Thymus (tissue), 14 donors: ENCODE measurements at places on chromosomes 1 and 21. TPM values are rescaled to one million over a fixed set of nuclear protein-coding genes. Genes with fewer than 3 reads are reported as not detected.

The TRAF3IP3 gene
- total RNA-seq, result 241 TPM

DNA sequence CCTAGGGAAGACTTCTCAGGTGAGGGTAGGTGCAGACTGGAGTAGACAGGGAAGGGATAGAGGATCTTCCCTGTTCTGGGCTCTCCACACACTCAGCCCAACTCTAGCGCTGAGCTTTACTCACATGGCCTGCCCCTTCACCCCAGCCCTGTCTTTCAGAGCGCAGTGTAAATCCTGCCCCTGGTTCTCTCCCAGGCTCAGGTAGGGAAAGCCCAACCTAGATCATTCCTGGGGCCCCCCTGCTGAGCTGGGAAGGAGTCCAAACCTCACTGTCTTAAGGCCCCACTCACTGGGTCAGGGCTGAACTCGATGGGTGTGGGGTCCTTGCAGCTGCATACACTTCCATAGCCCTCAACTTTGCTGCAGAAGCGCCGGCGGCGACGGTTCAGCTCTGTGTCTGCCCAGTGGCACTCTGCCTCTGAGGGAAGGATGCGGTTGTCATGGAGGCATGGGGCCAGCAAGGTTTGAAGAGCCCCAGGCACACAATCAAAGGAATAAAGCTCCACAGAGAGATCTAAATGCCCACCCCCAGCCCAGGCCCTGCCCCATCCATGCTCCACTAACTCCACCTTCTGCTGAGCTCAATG lies 4.2 kb downstream of the POMGNT1 start:
- no peaks in the 10 kb centered on the region for H3K27me3 ChIP-seq
- H3K36me3 ChIP-seq, result peaks cover 38% of the 10 kb centered on the region
- peaks cover 4% of the 10 kb centered on the region for H3K4me1 ChIP-seq
- DNase-seq, result no peak

DNA sequence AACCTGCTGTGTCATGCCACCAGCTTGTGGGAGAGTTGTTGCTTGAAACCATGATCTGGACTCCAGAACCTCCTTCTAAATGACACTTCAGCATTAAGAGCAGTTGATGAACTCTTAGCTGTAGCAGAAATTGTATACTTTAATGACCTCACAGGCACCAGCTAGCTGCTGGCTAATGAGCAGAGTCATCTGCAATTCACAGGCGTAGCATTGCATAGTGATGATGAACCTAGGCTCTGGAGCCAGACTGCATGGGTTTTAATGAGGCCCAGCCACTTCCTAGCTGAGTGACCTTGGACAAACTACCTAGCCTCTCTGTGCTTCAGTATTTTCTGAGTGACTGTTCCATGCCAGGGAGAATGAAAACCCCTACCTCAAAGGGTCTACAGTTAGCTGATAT lies 407.1 kb downstream of the LMO4 start:
- H3K27me3 ChIP-seq, result no peaks in the 10 kb centered on the region
- H3K27ac ChIP-seq, result no peak overlapping the region
- no peaks in the 10 kb centered on the region for H3K4me1 ChIP-seq
- H3K36me3 ChIP-seq, result no peaks in the 10 kb centered on the region
- DNase-seq, result no peak

The LCE1D gene
- not detected for total RNA-seq

DNA sequence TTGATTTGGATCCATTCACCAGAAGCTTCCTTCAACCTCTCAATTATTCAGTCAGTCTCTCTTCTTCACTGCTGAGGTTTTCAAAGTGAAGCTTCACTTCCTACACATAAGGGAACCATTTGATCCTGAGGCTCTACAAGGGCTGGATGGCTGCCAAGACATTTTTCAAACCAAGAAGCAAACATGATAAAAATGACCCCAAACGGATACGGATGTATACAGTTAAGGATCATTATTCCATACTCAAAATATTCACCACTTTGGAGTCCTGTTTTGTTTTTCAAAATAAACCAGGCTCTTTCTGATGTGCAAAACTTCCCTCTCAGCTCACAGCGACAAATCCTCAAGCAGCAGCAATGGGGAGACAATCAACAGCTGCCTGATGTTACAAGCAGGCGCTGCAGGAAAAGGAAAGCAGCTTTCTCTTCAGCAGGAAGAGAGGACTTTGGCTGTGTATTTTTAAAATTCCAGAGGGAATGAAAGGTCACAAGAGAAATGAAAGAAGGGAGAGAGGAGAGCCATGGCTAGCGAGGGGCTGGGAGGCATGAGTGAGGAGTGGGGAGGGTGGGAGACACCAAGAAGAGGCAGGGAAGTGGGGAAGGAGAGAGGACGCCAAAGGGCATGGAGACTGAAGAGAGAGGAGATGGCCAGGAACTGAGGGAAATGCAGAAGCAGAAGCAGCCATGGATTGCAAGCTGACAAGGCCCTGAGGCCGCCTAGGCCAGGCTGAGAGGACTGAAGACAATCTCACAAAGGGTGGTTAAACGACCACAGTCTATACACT lies 145.4 kb downstream of the SLC45A1 start:
- H3K4me1 ChIP-seq, result peaks cover 18% of the 10 kb centered on the region
- no peak overlapping the region for H3K4me3 ChIP-seq
- no peaks in the 10 kb centered on the region for H3K27me3 ChIP-seq
- DNase-seq, result no peak
- H3K27ac ChIP-seq, result peak overlapping the region; percentile 56

- H3K4me3 ChIP-seq, result no peak overlapping the region
- H3K27ac ChIP-seq, result no peak overlapping the region
- H3K36me3 ChIP-seq, result no peaks in the 10 kb centered on the region
- H3K27me3 ChIP-seq, result no peaks in the 10 kb centered on the region
- no peak for DNase-seq
- no peaks in the 10 kb centered on the region for H3K4me1 ChIP-seq
Measured at GRCh38 chr1:46113948-46114347, 18.5 kb downstream of the PIK3R3 start.

GRCh38 chr1:67685558-67686266 lies 711 bp downstream of the GADD45A start:
- peaks cover 6% of the 10 kb centered on the region for H3K36me3 ChIP-seq
- H3K27ac ChIP-seq, result peak overlapping the region; percentile 93
- peaks cover 10% of the 10 kb centered on the region for H3K4me1 ChIP-seq
- DNase-seq, result no peak
- H3K27me3 ChIP-seq, result no peaks in the 10 kb centered on the region

The RNASEL gene
- 9.8 TPM for total RNA-seq

The FYB2 gene
- total RNA-seq, result 4.7 TPM
